ENCODE measurements at places on chromosomes 12 and 14.

GRCh38 chr14:78162202-78162601 lies 8.0 kb upstream of the NRXN3 start:
- DNase-seq: no peak

DNA sequence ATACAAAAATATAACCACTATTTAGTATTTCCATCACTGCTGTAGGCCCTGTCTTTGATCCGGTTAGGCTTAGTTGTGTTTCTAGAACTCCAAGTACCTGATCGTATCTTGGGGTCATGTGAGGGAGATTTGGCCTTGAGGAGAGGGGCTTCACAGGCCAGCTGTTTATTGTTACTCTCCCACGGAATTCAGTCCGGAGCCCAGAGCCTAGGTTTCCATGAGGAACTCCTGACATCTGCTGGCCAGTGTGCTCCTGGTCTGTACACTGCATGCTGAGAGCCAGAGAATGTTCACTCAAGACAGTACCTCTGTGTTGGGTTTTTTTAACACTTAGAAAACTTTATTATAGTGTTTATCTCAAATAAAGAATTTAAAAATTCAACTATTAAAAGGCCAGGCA lies 341.0 kb upstream of the TMEM132C start:
- no peak for DNase-seq

DNA sequence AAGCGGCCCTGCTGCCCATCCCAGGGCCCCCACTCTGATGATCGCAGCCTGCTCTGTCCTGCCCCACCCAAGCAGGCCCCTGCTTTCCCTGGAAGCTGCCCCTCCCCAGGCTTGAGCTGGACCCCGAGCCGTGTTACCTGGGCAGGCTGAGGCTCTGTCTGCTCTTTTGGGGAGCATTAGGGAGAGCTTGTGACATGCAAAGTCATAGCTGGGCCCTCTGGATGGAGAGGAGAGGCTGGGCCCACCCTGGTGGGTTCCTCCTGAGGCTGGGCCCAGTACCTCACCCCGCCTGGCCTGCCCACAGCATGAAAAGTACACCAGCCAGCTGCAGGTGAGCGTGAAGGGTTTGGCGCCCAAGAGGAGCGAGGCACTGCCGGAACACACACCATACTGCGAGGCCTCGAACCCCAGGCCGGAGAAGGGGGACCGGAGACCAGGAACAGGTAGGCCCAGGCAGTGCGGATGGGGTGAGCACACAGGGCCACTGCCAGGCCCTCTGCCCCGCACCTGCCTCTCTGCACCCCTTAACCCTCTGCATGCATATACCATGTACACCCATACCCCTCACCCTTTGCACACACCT lies 15.0 kb downstream of the CEP170B start:
- no peak for DNase-seq

- no peak for DNase-seq
Observed at GRCh38 chr12:13390918-13391317, 194.4 kb downstream of the EMP1 start.

- no peak for DNase-seq
Observed at GRCh38 chr14:92898566-92899131, 24.3 kb upstream of the CHGA start.

DNA sequence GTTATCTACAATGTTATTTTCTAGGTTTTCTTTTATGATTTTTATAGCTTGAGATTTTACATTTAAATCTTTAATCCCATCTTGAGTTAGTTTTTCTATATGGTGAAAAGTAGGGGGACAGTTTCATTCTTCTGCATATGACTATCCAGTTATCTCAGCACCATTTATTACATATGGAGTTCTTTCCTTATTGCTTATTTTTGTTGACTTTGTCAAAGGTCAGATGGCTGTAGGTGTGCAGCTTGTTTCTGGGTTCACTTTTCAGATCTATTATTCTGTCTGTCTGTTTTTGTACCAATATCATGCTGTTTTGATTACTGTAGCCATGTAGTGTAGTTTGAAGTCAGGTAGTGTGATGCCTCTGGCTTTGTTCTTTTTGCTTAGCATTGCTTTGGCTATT lies 477.3 kb downstream of the TMEM117 start:
- DNase-seq: no peak

GRCh38 chr12:110561471-110562201 lies 21.5 kb downstream of the PPTC7 start:
- no peak for DNase-seq

DNA sequence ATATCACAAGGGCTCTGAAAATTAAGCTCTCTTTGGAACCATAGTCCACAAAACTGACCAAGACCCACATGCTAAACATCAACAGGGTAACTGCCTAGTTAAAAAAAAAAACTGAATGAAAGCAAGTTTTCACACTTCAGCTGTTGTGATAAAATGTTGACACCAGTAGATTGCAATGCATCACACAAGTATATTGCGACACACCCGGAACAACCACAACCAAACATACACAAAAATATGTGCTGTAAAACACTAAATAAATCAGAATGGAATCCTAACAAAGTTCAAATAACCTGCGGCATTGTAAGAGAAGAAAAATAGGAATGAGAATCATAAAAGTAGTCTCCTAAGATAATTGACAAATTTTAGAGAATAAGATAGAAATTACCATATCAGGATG lies 710.3 kb downstream of the AACS start:
- DNase-seq: no peak

DNA sequence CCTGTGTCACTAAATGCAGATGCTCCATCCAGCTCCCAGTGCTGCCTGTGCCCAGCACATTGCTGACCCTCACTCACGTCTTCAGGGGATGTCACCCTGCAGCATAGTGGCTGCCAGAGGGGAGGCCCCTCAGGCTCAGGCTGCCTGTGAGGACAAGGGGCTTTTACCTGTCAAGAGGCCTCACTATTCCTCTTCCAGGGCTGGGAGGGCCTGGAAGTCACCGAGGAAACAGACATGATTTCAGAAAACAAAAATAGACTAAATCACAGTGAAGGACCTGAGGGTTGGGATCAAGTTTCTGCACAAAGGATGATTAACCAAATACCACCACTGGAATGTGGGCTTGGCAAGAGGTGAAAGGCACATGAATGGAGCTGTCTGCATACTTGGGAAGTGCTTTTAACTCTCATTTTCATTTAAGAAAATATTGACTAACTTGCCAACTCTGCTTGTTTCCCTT lies 1202.3 kb downstream of the BCL11B start:
- DNase-seq: no peak

- no peak for DNase-seq
Observed at GRCh38 chr14:90758959-90759358, 57.3 kb downstream of the TTC7B start.

DNA sequence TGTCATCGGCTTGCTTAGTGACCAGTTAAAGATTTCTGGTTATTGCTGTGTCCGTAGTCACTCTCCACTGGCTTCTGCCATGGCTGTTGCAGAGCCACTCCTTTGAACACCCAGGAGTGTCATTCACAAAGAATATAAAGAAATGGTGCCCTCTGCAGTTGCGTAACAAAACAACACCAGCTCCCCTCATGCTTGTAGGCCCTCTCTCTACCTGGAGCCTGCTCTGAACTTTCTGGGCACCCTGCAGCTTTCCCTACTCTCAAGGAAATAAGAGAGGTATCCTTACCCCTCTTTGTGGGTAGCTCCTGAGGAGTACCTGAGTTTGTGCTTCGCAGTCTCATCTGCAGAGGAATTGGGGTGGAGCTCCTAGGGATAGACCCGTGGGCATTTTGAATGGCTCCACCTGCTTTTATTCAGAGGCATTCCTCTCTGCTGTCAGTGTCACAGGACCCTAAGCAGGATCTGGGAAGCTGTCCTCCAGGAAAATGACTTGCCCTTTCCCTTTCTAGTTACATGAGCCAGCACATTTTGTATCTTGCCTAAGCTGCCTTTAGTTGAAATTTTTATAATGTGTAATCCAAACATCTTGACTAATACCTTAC lies 97.2 kb upstream of the TMEM260 start:
- DNase-seq: no peak

- no peak for DNase-seq
Observed at GRCh38 chr12:51949342-51950030, 2.0 kb upstream of the ACVR1B start.

DNA sequence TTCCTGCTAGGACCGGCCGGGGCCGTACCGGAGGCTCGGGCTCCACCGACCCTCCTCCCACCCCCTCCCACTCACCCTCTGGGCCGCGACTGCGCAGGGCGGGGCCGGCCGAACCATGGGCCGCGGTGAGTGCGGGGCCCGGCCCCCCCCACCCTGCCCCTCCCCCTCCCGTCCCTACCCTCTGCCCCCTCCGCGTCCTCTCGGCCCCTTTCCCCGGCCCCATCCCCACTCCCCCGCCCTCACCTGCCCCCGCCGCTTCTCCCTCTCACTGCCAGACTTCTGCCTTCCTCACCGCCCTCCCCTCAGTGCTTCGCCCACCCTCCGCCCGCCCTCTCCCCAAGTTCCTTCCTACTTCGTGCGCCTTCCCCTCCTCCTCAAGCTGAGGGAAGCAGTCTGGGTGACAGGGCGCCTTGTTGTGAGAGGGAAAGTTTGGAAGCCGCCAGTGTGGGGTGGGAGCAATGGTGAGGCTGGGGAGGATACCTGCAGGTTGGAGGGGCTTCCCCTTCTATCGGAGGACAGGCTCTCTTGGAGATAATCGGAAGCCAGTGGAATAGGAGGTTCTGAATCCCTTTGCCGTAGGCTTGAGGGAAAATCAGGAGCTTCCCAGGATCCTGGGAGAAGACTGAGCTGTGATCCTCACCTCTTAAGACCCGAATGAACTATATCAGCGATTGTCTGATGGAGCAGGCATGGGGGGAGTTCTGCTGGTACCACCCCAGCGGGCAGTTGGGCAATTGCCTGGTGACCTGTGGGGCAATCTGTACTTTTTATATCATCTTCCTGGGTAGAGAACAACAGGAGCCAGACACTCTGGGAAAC lies 472 bp downstream of the MBD6 start:
- no peak for DNase-seq

- no peak for DNase-seq
Observed at GRCh38 chr12:115437061-115437567, 753.1 kb upstream of the TBX3 start.

DNA sequence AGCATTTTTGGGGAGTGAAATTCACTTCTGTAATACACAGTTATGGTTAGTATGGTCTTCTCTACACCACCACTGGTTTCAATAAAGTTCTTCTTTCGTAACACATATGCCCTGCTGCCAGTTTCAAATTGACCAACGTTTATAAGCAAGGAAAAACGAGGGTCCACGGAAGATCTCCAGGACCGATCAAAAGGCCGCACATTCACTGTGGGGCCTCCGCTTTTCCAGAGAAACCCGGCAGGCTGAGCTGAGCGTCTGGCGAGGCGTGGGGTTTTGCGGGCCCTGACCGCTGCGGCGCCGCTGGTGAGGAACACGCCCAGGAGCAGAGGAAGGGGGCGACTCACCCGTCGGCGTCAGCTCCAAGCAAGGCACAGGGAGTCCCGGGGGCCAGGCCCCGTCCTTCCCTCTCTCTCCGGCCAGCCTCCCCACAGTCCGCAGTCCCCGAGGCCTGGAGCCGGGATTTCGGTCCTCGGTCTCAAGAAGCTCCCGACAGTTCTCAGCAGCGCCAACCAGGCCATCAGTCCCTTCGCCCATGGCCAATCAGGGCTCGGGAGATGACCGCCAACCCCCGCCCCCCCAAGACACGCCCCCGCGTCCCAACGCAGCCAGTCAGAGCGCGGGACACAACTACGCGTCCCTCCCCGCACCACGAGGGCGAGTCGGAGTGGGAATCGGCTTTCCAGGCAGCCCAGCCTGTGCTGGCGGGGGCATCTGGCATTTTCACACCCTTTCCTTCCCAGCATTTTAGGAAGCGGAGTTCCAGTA lies at the start of gene MTERF2:
MTERF2 (minus strand) TSS at position 522 of the 765 bp plus-strand sequence. CDS start 8,432 bp downstream, outside the sequence.
- peak; percentile 54 for DNase-seq

- no peak for DNase-seq
Observed at GRCh38 chr14:93330609-93331000, 2.2 kb downstream of the BTBD7 start.

All from esophagus squamous epithelium (tissue), 5 donors.